SW480 (cell line): ENCODE measurements at places on chromosomes 6 and 20.

DNA sequence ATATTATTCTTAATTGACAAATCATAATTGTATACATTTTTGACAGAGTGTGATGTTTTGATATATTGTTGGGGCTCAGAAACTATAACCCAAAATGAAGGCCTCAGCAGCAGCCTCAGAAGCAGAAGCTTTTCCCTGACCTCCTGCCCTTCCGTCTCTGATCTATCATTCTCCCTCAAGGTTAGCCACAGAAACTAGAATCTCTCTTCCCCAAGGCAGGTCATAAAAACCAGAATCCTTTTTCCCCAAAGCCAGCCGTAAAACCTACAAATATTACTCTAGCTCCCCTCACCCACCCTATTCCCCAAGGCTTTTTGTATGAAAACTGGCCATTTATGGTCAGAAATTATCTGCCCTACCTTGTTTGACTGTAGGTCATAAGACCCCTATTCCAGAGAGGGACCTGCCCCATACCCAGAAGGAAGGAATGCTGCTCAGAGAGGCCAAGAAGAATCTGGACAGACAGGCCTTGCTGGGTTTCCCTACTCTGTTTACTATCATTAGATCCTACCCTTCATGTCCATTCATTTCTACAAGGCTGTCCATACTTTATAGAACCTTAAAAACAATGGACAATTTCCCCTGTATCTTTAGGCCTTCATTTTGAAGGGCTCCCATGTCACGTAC is 14.5 kb downstream of the OR2B2 start:
- DNase-seq, result no peak

GRCh38 chr6:45654673-45655072 is 276.9 kb upstream of the SUPT3H start:
- DNase-seq, result no peak

GRCh38 chr6:162736961-162737360 is 9.2 kb downstream of the PACRG start:
- DNase-seq, result no peak

- peak; percentile 21 for DNase-seq
These were observed 77.6 kb downstream of the HUS1B start for GRCh38 chr6:579339-579738.

GRCh38 chr6:142838821-142839685 is 105.9 kb downstream of the HIVEP2 start:
- DNase-seq, result peak; percentile 88

- no peak for DNase-seq
These were observed 243.0 kb downstream of the TSHZ2 start for GRCh38 chr20:53215166-53215565.

DNA sequence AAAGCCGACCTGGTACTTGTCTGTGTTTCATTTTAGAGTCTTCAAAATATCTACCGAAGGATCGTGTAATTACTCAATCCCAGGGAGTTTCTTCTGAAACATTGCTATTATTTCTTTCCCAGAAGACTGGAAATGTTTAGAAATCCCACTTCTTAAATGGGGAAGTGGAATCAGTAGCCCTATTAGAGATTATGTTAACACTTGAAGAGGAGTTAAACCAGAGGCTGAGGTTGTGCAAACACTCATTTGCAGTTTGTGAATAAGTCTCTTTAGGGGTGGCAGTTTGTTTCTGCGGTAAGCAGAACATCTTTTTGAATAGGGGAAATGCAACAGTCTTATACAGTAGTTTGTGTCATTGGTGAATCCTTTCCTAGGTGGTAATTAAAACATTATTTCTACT is 21.3 kb downstream of the DSP start:
- DNase-seq, result no peak

DNA sequence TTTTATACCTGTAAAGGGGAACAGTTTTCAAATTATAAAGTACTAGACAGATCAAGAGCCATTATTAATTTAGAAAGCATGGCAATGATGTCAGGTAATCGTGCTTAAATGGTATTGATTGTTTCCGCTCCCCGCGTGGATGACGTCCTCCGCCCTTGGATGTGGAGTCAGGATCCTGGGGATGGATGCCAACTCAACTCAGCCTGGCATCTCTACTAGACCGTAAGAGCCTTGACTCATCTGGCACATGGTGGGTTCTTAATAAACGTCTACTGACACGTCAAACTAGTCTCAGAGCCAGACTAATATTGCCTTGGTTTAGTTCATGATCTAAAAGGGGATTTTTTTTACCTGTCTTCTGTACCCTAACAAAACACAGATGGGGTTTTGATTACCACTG is 80.2 kb downstream of the LRFN2 start:
- DNase-seq, result no peak

DNA sequence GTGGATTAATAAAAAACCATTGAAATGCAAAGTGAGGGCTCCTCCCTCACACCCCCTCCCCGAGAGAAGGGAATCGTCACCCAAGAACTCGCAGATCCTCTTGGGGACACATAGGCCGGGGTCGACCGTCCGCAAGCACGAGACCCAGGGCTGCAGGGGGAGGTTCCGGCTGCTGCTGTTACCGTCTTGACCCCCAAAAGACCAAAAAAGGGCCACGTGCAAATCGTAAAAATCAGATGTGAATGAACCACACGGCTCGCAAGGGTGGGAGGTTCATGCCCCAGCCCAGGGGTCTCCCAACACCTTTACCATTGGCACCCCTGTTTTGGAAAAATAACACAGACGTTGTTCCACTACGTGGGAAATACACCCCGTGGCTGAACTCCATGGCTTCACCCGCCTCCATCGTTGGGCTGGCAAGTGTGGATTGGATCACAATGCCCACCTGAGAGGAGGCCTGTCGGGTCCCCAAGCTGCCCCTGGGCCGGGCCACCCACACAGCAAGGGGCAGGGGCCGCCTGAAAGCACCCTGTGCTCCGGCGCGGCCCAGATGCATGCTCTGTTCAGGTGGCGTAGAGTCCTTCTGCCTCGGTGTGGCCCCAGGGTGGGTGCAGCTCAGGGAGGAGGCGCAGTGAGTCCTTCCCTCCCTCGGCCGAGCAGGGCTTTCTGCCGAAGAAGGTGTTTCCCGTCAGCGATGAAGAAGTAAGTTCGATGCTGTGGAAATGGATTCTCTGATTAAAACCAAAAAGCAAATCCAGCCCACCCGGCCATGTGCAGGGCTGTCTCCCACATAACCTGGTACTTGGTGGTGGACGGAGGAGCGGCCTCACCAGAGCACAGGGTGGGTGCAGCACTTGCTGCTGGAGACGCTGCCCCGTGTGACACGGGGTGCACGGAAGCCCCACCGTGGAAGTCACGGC is 85.0 kb downstream of the YTHDF1 start:
- DNase-seq, result no peak

GRCh38 chr6:33999567-33999966 is 146.3 kb downstream of the GRM4 start:
- no peak for DNase-seq

GRCh38 chr6:84449220-84449619 is 221.8 kb upstream of the CEP162 start:
- no peak for DNase-seq

DNA sequence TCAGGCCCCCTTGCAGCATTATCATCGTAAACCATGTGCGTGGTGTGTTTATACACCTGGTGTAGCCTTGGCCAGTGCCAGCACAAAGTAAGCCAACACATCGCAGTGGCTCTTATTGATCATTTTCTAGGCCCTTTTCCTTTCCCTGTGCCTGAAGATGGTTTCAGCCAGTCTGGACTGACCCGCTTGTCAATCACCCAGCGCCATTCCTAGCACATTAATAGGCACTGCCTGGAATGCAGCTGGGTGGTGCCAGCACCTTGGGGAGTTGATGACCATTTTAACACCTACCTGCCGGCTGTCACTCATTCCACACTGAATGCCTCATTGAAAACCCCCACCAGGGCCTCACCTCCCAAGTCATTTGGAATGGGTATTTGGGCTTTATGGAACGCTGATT is 4.9 kb upstream of the UQCC2 start:
- DNase-seq, result no peak

DNA sequence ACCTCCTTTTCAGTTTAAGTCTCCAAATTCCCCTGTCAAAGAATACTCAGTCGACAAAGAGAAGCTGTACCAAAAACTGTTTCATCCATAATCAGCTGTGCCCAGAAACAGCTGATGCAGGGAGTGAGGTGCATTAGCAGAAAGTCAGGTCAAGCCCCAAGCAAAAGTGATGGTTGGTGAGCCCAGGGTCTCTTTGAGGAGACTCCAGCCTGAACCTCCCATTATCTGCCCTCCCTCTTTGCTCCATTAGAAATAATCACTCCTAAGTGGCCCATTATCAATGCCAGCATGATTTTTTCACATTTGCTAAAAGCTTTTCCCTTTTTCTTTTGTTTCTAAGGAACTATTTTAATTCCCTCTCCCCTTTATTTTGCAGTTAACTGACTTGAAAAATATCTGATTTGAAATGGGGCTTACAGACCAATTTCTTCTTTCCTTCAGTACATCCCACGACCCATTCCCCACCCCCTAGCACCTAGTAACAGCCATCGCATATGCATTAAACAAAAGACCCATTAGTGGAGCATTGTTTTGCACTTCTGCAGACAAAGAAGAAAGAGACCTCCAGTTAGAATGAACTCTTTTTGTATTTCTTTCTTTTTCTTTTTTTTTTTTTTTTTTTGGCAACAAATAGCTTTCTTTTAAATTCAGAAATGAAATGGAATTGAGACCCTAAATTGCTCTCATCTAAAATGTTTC is 257.0 kb downstream of the GRIK2 start:
- no peak for DNase-seq

DNA sequence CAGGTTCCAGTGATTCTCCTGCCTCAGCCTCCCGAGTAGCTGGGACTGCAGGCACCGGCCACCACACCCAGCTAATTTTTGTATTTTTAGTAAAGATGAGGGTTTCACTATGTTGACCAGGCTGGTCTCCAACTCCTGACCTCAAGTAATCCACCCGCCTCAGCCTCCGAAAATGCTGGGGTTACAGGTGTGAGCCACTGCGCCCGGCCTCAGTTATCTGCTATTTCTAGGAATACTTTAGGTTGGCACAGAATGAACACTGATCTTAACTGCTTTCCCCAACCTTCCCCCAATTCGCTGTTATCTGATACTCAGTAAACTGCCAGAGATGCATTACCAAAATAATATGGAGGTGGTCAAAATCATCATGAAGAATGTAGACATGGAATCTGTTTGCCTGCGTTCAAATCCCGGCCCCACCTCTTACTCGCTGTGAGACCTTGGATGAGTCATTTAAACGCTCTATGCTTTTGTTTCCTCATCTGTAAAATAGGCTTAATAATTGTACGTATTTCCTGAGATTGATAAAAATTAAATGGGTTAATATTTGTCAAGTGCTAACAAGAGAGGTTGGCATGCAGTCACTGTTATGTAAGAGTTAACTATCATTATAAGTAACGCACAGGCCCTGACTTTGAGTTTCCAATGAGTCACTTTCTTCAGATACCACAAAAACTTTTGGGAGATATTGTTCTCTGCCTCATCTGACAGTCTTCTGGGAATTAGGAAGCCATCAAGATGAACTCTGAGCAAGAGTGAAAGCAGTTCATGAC is 44.5 kb upstream of the NCOA3 start:
- DNase-seq, result no peak

DNA sequence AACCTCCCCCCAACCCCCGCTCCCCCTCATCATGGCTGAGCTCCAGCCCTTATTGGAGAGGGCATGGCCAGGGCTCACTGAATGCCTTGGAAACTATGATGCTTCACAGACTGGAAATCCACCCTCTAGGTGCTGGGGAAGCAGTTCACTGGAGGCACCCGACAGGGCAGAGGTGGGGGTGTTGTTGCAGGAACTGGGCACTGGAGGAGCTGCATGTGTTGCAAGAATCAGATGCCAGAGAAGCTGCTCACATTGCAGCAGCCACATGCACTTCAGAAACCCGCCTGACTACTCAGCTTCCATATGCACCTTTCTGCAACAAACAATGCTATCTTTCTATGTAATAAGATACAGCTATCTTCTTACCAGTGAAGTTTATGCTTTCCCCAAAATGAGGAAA is 7.9 kb upstream of the TBPL1 start:
- DNase-seq, result no peak

DNA sequence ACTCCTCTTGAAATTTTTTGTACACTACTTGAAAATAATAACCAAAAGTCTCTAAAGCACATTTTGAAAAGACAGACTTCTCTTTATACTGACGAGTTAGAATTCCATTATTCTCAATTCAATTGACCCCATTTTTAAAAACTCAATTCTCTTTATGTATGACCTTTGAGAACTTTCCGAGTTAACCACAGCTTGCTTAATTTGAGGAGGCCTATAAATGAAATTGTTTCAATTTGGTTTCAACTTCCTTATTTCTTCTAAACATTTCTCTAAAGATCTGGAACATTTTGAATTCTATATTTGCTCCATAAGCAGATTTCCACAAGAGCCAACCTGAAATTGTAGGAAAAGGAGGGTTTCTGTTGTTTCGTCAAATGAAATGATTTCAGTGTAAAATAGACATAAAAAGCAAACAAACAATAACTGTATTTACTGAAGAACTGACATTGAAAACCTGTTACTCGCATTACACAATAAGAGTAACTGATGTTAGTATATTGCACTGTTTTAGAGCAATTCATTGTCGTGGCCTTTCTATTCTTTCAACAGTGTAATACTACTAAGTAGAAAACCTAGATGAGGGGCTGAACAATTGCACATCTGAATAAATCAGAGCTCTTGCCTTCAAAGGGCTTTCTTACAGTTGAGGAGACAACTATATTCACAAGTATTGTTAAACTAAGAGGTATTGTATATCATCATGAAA is 223.6 kb downstream of the HIVEP2 start:
- no peak for DNase-seq

- DNase-seq, result peak; percentile 100
These were observed 11.5 kb downstream of the PMEPA1 start for GRCh38 chr20:57698116-57698866.

DNA sequence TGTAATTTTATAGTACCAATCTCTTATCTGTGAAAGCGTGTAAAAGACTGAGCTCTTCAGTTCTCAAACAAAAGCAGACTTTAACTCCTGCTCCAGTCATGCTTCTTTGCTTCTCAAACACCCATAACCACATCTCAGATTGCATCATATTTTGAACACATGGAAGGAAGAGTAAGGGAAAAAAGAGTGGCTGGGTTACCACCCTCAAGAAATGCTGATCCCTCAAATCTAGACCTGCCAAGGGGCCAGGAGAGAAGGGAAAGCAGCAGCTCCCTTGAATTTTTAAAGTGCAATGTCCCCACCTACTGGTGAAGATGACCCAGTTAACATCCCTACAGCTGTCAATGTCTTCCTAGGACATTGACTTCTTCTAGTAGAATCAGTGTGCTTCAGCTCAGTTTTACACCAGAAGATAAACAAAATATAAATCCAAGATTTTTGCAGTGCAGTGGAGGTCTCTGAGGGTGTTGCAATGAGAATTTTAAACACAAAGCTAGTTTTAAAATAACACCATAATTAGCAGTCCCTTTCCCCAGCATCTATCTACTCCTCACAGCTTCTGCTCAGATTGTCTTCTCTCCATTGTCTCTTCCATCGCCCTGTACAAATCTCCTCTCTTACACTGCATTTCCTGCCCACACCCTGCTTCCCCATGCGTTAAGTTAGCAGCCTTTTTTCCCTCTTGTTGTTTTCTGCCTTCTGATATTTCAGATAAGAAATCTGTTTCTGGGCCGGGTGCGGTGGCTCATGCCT is 22.6 kb upstream of the HLA-DQB2 start:
- peak; percentile 61 for DNase-seq

- no peak for DNase-seq
These were observed 128.9 kb upstream of the NAA20 start for GRCh38 chr20:19888269-19888671.
